ENCODE measurements at places on chromosomes 16 and 17.

DNA sequence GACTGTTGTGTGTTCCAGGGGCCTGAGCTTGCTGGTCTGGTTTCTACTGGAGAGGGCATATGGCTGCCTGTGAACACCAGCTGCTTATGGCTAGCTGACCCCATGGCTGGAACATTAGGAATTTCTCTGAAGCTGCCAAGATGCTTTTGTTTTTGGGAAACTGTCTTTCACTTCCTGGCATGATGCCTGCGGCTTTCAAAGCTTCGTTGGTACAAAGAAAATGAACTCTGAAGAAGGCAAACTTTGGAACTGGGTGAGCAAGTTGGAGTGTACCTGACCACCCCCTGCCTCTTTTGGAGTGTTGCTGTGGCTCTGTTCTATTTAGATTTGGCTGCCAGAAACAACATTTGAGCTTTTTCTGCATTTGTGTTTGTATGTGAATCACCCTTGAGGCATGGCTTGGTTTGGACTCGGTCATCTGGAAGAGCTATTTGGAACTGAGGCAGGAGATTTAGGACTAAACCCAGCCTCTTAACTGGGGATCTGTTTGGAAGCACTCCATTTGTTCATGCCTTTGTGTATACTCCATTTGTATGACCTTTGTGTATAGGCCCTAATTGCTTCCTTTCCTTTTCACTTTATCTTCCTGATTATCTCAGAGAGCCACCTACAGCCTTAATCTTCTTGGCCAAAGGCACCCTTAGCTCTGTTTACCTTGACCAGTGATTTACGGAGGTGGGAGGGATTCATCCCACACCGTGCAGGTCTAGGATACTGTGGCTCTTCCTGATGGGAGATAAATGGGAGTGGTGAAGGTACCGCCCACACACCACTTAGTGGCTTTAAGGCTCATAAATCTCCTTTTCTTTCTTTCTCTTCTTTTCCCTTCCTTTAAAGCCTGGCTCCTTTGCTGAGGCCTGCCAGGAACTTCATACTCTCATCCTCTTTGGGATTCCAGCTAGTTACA, 7.3 kb upstream of the CPHXL start:
- DNase-seq = no peak

- DNase-seq = peak; percentile 42
These were observed 913 bp upstream of the NOG start for GRCh38 chr17:56592487-56593085.

- peak; percentile 27 for DNase-seq
These were observed 668 bp downstream of the USP36 start for GRCh38 chr17:78839762-78840529.

- peak; percentile 68 for DNase-seq
These were observed at the start of gene SPECC1 for GRCh38 chr17:20009302-20010098. Gene SPECC1, plus strand, starts transcription at chr17:20009359. Its CDS starts 87,293 bp downstream, at chr17:20096652.

All from stimulated activated CD8-positive, alpha-beta memory T cell treated with anti-CD3 and anti-CD28 coated beads, Interleukin-4, amount 100 ng/mL, for 4 hours (primary cell).